ENCODE measurements at places on chromosomes 7 and 10.

DNA sequence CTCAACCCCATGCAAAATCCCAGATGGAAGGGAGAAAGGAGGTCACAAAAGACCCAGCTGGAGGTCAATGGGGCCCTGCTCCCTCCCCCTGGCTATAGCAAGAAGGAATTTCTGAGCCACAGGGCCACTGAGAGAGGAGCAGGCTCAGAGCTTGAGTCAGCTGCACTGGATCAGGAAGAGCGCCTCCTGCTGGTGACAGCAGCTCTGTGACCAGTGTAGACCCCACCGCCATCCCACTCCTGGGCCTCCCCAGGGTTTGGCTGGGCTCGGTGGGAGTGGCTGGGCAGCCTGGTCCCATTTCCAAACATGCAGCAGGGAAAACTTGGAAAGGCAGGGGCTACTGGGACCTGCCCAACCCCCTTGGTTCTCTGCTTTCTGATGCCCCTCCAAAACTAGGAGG is 31.5 kb upstream of the PRLHR start:
- H3K4me1 ChIP-seq, result no peaks in the 10 kb centered on the region
- H3K27me3 ChIP-seq, result no peaks in the 10 kb centered on the region
- H3K27ac ChIP-seq, result no peak overlapping the region
- no peaks in the 10 kb centered on the region for H3K36me3 ChIP-seq

DNA sequence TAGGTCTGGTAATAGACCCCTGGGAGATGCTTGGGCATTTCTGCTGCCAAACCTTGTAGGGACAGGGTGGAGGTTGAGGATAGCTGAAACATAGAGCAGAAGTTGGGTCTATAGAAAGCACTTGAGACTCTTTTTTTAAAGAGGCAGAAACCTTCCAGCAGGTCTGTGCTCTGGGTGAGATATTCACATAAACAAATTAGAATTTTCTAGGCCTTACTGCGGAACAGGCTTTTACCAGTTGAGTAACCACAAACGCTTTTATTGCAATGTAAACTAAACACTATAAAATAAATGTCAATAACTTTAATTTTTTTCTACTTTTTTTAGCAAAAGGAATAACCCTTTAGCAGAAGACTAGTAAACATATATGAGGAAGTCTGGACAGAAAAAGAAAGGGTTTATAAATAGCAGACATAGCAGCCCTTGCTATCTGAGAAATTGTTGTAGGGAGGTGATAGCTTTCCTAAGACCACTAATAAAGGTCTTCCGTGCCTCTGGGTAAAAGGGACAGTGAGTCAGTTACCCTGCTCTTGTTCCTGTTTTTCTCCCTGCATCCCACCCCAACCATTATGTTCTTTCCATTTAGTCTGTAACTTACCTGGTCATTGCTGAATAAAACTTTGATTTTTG is 38.7 kb downstream of the CACNB2 start:
- no peak for DNase-seq
- H3K4me3 ChIP-seq, result no peak overlapping the region
- no peaks in the 10 kb centered on the region for H3K27me3 ChIP-seq
- no peaks in the 10 kb centered on the region for H3K4me1 ChIP-seq

GRCh38 chr7:2512713-2513112 is 6.9 kb upstream of the LFNG start:
- no peaks in the 10 kb centered on the region for H3K27me3 ChIP-seq
- no peak overlapping the region for H3K27ac ChIP-seq
- no peak for DNase-seq
- peaks cover 49% of the 10 kb centered on the region for H3K4me1 ChIP-seq

DNA sequence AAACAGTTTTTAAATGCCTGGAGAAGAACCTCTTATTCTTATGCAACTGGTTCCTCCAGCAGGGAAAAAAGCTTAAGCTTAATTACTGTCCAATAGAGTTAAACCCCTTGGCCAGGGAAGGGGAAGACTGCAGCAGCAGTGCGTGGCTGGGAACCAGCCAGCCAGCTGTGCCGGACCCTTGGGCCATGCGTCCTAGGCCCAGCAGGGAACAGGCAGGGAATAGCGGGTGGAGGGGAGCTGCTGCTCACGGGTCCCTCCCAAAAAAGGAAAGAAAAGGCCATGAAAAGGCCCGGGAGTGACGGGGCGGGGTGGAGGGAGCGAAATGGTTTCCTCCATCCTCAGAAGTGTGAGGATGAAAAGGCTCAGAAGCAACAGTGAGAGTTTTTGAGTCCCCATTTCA is 35.2 kb upstream of the HECW1 start:
- no peak overlapping the region for H3K27ac ChIP-seq
- no peak overlapping the region for H3K4me3 ChIP-seq
- DNase-seq, result no peak
- no peaks in the 10 kb centered on the region for H3K36me3 ChIP-seq
- no peaks in the 10 kb centered on the region for H3K27me3 ChIP-seq
- no peaks in the 10 kb centered on the region for H3K4me1 ChIP-seq

DNA sequence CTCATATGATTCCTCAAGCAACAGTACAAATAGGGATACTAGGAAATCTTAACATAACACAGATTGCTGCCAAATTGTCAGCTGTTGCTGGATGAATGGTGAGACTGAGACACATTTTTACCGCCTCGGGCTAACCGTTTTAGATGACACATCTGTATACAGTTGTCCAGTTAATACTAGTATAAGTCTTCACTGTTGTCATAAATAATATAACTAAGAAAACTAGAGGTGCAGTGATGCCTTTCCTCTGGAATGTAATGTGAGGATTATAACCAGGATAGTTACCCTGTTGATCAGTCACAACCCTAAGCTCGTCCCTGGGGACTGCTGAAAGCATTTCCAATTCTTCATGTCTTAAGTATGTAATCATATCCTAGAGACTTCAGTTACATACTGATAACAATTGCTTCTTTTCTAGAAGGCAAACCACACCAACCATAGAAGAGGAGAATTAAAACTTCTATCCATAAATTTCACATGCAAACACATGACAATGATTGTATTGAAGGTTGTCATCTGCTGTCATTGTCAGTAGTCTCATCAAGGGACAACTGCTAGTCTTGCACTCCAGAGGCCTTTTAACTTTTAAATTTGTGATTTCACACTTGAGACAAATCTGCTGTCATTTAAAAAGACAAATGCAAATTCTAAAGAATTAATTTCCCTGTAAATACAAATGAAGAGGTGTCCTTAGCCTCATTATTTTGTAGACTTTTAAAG is 100.4 kb upstream of the SEMA3D start:
- DNase-seq, result no peak
- no peaks in the 10 kb centered on the region for H3K4me1 ChIP-seq
- no peak overlapping the region for H3K27ac ChIP-seq
- no peaks in the 10 kb centered on the region for H3K36me3 ChIP-seq
- H3K27me3 ChIP-seq, result no peaks in the 10 kb centered on the region

DNA sequence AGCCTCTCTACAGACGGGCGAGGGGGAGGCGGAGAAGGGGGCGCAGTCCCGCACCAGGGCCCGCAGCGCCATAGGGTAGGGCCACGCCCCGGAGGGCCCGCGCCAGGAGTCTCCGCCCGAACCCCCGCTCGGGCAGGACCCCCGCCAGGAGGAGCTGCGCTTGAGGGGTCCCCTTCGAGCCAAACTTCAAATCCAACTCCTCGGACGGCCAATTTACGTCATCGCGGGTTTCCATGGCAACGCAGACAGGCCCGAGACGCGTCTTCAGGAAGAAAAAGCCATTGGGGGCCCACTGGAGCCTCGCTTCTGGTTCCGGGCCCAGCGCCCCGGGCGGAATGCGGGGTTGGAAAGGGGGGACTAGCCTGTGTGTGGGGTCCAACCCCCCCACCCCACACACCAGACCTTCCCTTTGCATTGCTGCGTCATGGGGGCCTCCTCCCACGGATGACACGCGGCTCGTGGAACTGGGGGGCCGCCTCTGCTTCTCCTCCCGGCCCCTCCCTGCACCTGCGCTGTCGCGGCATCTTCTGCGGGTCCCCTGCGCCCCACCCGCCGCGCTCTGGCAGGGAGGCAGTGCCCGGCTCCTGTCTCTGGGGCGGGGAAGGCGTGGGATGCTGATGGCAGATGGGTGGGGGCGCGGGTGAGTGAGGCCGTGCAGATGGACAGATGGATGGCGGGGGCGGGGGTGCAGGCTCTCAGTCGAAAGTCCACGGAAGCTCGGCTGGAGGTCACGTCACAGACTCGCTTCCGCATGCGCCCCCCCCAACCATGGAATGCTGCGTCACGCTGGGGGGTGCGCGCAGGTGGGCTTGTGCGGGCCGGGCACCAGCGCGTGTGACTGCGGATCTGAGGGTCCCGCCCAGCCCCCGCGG is 1.2 kb downstream of the CALY start:
- H3K4me3 ChIP-seq, result peak overlapping the region; percentile 40
- peaks cover 25% of the 10 kb centered on the region for H3K4me1 ChIP-seq
- peaks cover 22% of the 10 kb centered on the region for H3K27me3 ChIP-seq
- H3K36me3 ChIP-seq, result no peaks in the 10 kb centered on the region

DNA sequence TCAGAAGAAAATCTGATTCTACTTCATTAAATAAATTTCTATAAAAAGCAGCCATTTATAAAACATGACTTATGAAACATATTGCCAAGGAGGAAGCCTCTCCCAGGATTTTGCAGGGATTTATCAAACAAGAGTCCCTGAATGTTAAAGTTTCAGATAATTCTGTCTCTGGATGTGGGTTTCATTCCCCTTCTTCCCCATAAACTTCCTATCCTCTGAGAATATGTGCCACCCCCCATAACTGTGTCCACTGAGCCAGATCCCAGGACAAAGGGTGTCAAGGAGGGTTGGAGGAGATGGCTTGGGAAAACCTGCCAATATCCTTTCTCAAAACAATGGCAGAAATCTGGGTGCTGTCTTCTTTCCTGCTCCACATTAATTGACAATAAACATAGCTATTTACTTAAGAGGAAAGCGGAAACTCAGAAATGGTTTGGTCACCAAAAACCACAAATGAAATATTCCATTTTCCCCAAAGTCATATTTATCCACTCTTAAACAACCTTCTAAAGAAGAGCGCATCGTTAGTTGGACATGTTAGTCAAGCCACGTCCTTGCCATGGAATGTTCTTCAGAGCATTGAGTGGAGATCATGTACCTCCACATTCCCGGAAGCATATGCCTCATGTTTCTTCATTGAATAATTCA is 54.3 kb upstream of the AKR1E2 start:
- no peak overlapping the region for H3K27ac ChIP-seq
- DNase-seq, result no peak

DNA sequence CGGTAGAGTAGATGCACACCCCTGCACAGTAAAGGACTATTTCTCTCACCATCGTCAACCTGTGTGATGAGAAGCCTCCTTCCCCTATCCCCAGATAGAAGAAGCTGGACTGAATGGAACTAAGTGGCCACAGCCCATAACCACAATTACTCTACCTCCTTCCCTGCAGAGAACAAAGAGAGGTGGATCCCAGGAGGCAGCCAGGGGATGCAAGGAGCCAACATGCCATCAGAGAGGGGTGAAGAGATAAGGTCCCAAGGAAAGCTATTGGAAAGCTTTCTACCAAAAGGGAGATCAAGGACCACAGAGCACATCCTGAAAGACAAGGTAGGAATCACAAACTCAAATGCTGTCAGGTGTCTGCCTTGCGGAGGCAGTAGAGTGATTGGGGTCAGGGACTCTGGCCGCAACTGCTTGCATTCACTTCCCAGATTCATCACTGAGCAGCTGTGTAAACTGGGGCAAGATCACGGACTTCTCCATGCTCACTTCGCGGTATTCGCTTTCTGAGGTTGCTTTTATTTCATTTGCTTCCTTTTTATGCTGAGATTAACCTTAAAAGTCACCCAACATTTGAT is 81.6 kb upstream of the MYO3A start:
- no peak for DNase-seq
- H3K4me1 ChIP-seq, result no peaks in the 10 kb centered on the region
- H3K4me3 ChIP-seq, result no peak overlapping the region
- no peaks in the 10 kb centered on the region for H3K27me3 ChIP-seq

DNA sequence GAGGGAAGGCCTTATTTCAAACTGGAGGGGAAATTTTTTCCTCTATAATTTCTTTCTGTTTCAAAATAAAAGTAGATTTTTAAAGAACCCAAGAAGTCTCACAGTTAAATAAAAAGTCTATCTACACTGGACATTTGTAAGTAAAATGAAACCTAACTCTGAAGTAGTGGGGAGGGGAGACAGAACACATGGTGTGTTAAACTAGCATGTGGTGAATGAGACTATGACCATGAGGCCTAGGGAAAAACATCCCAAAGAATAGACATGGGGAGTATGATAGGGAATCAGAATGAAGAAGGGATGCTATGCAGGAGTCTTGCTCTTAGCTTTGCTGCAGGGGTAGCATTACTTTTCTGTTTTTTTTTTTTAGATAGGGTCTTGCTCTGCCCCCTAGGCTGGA is 1061.3 kb upstream of the LRRTM3 start:
- no peak overlapping the region for H3K27ac ChIP-seq
- H3K27me3 ChIP-seq, result no peaks in the 10 kb centered on the region
- H3K4me3 ChIP-seq, result no peak overlapping the region
- no peaks in the 10 kb centered on the region for H3K4me1 ChIP-seq
- no peak for DNase-seq

DNA sequence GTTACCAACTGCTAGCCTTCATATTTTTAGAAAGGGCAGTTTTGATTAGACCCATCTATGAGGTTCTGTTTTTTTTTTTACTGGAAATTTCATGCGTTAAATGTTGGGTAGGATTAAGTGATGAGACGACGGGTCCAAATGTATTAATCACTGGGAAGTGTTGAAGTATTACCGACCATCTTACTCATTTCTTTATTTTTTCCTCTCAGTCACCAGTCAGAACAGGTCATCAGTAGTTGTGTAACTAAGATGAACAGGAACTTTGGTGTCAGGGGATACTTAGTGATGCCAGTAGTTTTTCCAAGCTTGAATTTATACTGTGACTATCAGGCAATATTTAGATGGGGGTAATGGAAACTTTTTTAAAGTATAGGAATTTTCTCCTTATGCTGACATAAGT is 14.2 kb downstream of the TFAM start:
- H3K27ac ChIP-seq, result no peak overlapping the region
- no peaks in the 10 kb centered on the region for H3K4me1 ChIP-seq
- DNase-seq, result no peak
- no peaks in the 10 kb centered on the region for H3K27me3 ChIP-seq
- peaks cover 23% of the 10 kb centered on the region for H3K36me3 ChIP-seq
- no peak overlapping the region for H3K4me3 ChIP-seq

GRCh38 chr10:103147645-103148044 is 45.4 kb downstream of the NT5C2 start:
- no peaks in the 10 kb centered on the region for H3K27me3 ChIP-seq
- no peaks in the 10 kb centered on the region for H3K36me3 ChIP-seq
- H3K4me1 ChIP-seq, result peaks cover 22% of the 10 kb centered on the region
- no peak overlapping the region for H3K27ac ChIP-seq
- no peak for DNase-seq
- no peak overlapping the region for H3K4me3 ChIP-seq

- H3K27me3 ChIP-seq, result no peaks in the 10 kb centered on the region
- no peaks in the 10 kb centered on the region for H3K36me3 ChIP-seq
- no peak overlapping the region for H3K27ac ChIP-seq
- H3K4me3 ChIP-seq, result no peak overlapping the region
Measured at GRCh38 chr10:13168781-13169180, 7.4 kb downstream of the MCM10 start.
